Immature natural killer cell (primary cell): ENCODE measurements at places on chromosomes 16 and 17. TPM values are rescaled to one million over a fixed set of nuclear protein-coding genes. Genes with fewer than 3 reads are reported as not detected.

- H3K4me1 ChIP-seq, result no peaks in the 10 kb centered on the region
- H3K27me3 ChIP-seq, result no peaks in the 10 kb centered on the region
- DNase-seq, result no peak
- peaks cover 3% of the 10 kb centered on the region for H3K36me3 ChIP-seq
- no peak overlapping the region for H3K4me3 ChIP-seq
Measured at GRCh38 chr17:28100251-28100650, 57.8 kb downstream of the NLK start.

GRCh38 chr17:32102646-32103186 is 39.6 kb upstream of the RHOT1 start:
- peaks cover 3% of the 10 kb centered on the region for H3K36me3 ChIP-seq
- no peak overlapping the region for H3K27ac ChIP-seq
- peaks cover 6% of the 10 kb centered on the region for H3K27me3 ChIP-seq
- H3K4me3 ChIP-seq, result no peak overlapping the region

- no peak for DNase-seq
- peaks cover 6% of the 10 kb centered on the region for H3K36me3 ChIP-seq
- H3K4me3 ChIP-seq, result no peak overlapping the region
Measured at GRCh38 chr17:13825526-13826040, 223.9 kb upstream of the HS3ST3A1 start.

- H3K4me1 ChIP-seq, result peaks cover 33% of the 10 kb centered on the region
- no peak overlapping the region for H3K27ac ChIP-seq
- H3K27me3 ChIP-seq, result peaks cover 5% of the 10 kb centered on the region
- no peaks in the 10 kb centered on the region for H3K36me3 ChIP-seq
- H3K4me3 ChIP-seq, result no peak overlapping the region
- DNase-seq, result no peak
Measured at GRCh38 chr17:74526681-74527080, 4.6 kb downstream of the CD300LB start.

DNA sequence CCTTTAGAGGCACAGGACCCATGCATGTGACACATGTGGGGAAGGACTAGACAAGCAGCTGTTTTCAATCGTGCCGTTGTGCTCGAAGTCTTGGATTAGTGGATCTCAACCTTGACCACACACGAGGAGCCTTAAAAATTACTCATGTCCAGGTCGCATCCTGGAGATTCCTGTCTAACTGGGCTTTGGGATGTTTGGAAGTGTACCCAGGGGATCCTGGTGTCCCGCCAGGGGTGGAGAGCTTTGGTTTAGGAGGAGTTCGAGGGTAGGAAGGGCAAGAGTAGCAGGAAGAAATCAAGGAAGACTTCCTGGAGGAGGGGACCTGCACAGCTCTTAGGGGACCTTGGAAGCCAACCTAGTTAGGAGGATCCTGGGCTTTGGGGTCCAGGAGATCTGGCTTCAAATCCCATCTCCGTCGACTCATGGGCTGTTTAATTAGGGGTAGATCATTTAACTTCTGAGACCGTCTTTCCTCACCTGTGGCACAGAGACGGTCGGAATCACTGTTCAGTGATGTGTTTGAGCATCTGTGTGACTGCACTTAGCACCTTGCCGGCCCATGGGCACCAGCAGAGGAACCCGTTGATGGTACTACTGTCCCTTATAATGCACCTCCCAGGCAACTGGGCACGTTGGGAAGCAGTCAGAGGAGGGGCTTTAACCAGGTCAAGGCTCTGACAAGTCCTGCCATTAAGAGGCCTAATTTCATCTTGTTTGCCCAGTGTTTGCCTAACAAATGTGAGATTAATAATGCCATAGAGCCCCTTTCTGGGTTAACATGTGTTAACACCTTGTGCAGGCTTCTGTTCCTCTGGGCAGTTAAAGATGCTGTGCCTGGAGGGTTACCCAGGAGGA is 102.0 kb upstream of the PLCG2 start:
- H3K4me1 ChIP-seq, result peaks cover 25% of the 10 kb centered on the region
- peaks cover 19% of the 10 kb centered on the region for H3K36me3 ChIP-seq
- DNase-seq, result no peak
- H3K4me3 ChIP-seq, result no peak overlapping the region
- peak overlapping the region; percentile 75 for H3K27ac ChIP-seq

GRCh38 chr16:24689128-24689527 is 40.3 kb upstream of the TNRC6A start:
- no peaks in the 10 kb centered on the region for H3K36me3 ChIP-seq
- no peak for DNase-seq
- no peak overlapping the region for H3K4me3 ChIP-seq
- H3K27me3 ChIP-seq, result peaks cover 1% of the 10 kb centered on the region
- no peaks in the 10 kb centered on the region for H3K4me1 ChIP-seq
- H3K27ac ChIP-seq, result no peak overlapping the region

DNA sequence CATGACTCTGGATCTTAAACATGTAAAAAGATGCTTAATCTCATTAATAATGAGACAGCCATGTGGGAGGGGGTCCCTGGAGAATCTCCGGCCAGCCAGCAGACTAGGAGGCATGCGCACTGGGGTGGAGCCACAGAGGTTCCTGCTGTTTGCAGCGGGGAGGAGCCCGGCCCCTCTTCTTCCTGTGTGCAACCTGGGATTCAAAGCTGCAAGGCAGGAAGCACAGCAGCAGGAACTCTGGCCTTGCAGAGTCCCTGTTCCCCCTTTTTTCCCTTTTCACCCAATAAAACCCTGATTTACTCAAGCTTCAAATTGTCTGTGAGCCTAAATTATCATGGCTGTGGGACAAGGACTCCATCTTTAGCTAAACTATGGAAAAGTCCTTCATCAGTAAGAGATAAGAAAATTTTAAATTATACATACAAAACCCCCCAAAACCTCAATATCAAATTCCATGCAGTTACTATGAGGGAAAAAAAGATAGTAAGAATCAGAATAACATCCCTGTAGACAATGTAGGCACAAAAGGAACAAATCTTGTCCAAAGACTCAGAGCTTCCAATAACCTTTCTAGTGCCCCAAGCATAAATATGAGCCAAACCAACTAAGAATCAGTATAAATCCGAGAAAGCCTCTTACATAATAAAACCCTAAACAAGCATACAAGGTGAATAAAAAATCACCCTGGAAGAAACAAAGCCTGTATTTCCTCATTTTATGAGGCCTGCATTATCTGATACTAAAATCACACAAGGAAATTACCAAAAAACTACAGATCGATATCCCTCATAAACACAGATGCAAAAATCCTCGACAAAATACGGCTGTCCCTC is 12.1 kb downstream of the CFDP1 start:
- H3K4me1 ChIP-seq, result peaks cover 17% of the 10 kb centered on the region
- H3K4me3 ChIP-seq, result no peak overlapping the region
- H3K27me3 ChIP-seq, result no peaks in the 10 kb centered on the region
- H3K27ac ChIP-seq, result peak overlapping the region; percentile 3
- no peaks in the 10 kb centered on the region for H3K36me3 ChIP-seq

- H3K36me3 ChIP-seq, result no peaks in the 10 kb centered on the region
- H3K4me3 ChIP-seq, result no peak overlapping the region
- peaks cover 2% of the 10 kb centered on the region for H3K27me3 ChIP-seq
- H3K27ac ChIP-seq, result no peak overlapping the region
- DNase-seq, result no peak
Measured at GRCh38 chr17:14923981-14924380, 341.1 kb downstream of the PMP22 start.

DNA sequence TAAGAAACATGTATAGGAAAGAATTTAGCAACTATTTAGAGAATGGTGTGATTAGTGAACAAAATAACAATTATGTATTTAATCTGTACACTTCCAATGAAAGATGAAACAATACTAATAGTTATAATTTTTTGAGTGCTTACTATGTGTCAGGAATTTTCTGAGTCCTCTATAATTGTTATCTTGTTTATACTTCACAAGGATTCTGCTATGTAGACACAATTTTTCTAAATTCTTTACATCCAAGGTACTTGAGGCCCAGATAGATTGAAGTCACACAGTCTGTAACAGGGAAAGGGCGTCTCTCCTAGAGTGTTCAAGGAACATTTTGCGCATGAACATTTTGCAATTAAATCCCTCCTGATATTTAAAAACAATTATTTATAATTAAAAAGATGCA is 1.1 kb upstream of the KRTAP4-12 start:
- H3K4me1 ChIP-seq, result peaks cover 7% of the 10 kb centered on the region
- no peaks in the 10 kb centered on the region for H3K36me3 ChIP-seq
- peaks cover 21% of the 10 kb centered on the region for H3K27me3 ChIP-seq
- no peak overlapping the region for H3K4me3 ChIP-seq

The TEKT1 gene
- polyA plus RNA-seq, result not detected

DNA sequence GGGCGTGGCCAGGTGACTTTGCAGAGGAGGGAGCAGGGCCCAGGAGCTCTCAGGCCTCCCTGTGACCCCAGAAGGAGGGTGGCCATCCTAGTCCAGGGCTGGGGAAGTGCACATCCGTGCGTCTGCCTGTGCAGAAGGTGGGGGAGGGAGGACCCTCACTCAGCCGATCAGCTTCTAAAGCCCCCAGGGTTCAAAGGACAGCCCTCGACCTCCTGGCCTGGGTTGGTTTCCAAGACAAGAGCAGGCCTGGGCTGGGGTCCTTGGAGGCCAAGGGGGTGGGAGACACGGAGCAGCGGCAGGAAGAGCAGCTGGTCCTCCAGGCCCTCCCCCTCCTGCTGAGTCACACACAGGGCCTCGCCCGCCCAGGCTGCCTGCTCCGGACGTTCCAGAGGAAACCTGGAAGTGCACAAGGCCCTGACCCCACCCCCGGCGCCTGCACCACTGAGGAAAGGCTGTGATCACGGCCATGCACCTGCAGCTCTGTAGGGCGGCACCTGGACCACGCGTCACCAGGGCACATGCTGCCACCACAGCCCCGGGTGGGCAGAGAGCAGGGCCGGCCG is 67.1 kb upstream of the ZNF469 start:
- no peak overlapping the region for H3K27ac ChIP-seq
- H3K4me1 ChIP-seq, result no peaks in the 10 kb centered on the region
- DNase-seq, result no peak
- H3K27me3 ChIP-seq, result peaks cover 5% of the 10 kb centered on the region
- no peaks in the 10 kb centered on the region for H3K36me3 ChIP-seq

GRCh38 chr17:39002991-39003715 is 36.0 kb upstream of the FBXO47 start:
- no peak for DNase-seq
- peaks cover 20% of the 10 kb centered on the region for H3K27me3 ChIP-seq
- H3K4me1 ChIP-seq, result peaks cover 11% of the 10 kb centered on the region
- H3K4me3 ChIP-seq, result peak overlapping the region; percentile 34

The SBK1 gene
- polyA plus RNA-seq, result 14.2 TPM

GRCh38 chr16:539901-540530 is 12.5 kb downstream of the CAPN15 start:
- H3K27me3 ChIP-seq, result peaks cover 2% of the 10 kb centered on the region
- no peak for DNase-seq
- H3K27ac ChIP-seq, result no peak overlapping the region
- no peaks in the 10 kb centered on the region for H3K36me3 ChIP-seq

DNA sequence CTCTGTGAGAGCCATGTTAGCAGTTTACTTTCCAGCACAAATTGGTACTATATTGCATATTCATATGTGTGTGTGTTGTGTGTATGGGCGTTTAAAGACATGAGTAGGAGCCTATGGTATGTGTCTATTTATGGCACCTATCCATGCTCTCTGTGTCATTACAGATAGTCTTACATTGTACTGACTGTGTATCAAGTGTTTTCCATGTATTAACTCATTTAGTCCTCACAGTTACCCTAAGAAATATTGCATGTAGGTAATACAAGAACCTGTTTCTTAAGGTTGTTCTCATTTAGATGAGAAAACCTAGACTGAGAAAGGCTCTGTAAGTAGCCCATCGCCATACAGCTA is 1.6 kb downstream of the ALG1 start:
- peak overlapping the region; percentile 97 for H3K4me3 ChIP-seq
- peak overlapping the region; percentile 74 for H3K27ac ChIP-seq
- no peak for DNase-seq
- peaks cover 29% of the 10 kb centered on the region for H3K4me1 ChIP-seq
- peaks cover 5% of the 10 kb centered on the region for H3K36me3 ChIP-seq

DNA sequence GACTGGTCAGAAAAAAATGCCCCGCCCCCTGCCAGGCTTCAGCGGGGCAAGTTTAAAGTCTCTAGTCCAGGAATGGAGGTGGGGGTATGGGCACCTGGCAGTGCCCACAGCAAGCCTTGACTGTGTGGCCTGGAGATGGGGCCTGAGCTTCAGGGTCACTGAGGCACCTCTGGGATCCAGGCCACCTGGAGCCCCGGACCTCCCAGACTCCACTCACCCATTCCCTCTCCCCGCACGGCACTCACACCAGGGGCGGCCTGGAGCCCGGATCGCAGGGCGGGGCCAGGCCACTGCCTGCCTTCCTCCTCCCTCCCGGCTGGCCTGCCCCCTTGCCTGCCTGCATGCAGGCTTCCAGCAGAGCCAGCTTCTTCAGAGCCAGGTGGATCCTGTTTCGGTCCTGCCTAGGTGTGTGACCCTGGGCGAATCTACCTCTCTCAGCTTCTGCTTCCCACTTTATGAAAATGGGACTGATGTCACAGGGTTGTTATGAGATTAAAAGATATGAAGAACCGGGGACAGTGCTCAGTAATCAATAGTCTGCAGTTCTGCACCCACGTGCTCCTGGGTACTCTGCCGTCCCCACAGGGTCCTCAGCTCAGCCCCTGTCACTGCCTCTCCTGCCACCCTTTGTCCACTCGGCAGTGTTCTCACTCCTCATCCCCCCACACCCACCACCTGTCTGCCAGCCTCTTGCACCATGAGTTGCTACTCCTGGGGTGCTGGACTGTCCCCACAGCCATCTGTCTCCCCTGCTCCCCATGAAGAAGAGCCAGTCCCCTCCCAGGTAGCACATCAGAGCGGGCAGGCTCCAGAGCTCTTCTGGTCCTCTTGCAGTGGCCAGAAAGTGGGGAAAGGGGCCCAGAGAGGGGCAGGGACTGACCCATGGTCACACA is 1.2 kb upstream of the TCAP start:
- peaks cover 4% of the 10 kb centered on the region for H3K27me3 ChIP-seq
- no peak overlapping the region for H3K4me3 ChIP-seq
- H3K4me1 ChIP-seq, result peaks cover 7% of the 10 kb centered on the region
- no peak for DNase-seq
- no peak overlapping the region for H3K27ac ChIP-seq

DNA sequence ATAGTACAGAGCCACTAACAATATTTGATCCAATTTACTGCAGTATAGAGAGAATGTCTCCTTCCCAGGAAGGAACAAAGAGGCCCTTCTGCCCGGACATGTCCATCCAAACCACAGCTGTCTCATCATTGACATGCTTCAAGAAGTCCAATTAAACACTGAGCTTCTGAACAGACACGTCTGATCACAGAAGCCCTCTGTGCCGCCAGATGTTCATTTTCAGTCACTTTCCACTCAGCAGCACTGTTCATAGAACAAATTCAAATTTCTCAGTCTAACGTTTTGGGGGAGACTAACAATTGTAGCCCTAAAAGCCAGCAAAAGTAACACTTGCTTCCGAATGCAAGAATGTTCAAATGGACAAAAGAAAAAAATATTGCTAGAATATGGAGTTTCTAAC is 15.3 kb downstream of the ZC3H7A start:
- no peak for DNase-seq
- H3K36me3 ChIP-seq, result peaks cover 7% of the 10 kb centered on the region
- H3K4me1 ChIP-seq, result peaks cover 51% of the 10 kb centered on the region
- peak overlapping the region; percentile 88 for H3K27ac ChIP-seq
